NCI-H2107 (cell line): ENCODE measurements at places on chromosomes 5 and 9.

GRCh38 chr5:103523319-103523718 is 39.3 kb downstream of the NUDT12 start:
- DNase-seq = no peak

DNA sequence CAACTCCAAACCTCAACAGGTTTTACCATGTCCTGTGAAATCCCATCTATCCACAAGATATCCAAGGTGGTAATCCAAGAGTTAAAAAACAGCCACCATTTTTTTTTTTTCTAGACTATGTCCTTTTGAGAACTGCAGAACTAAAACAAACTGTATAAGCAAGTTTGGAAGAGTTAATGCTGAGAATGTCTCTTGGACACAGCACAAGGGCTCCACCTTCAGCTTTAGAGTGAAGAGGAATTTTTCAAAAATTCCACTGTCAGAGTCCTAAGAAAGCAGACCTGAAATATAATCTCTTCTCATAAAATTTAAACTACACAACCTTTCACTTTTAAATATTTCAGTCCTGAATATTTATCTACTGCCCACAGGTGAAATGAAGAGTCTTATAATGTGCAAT is 167.8 kb upstream of the CCNG1 start:
- DNase-seq = no peak

- DNase-seq = no peak
Measured at GRCh38 chr5:115423051-115423450, 121.5 kb downstream of the FEM1C start.

DNA sequence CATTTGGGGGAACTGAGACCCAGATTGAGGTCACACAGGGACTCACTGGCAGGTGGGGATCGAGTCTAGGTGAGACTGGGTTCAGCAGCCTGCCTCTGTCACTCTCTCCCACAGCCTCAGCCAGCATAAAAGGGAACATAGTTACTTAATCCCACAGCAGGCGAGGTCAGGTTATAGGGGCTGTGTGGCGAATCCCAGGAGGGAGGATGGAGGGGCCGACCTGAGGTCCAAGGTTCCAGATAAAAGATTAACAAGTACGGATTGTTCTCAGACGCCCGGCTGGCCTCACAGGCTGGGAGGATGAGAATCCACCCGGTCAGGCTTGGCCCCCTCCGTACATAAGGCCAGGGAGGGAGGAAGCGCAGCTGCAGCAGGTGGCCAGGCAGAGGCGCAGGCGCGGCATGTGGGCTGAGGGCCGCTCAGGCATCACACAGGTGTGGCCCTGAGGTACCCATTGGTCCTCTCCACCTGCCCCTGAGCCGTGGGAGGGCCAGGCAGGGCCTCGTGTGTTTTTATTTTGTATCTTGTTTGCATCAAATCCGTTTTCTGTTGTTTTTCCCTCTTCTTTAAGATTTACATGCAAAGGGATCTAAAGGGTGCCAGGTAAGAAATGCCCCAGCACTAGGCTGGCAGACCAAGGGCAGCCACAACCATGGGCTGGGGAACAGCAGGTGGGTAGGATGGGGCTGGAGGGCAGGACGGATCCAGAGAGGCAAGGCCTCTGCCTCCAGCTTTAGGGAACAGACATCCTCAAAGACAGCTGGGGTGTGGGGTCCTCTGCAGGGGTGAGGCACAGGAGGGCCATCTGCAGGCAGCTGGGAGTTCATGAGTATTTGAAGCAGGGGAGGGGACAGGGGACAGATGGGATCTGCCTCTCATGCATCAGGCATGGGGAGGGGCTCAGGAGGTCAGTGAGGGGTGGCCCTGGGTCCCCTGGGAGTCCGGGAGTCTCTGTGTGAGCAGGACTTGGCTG is 3.6 kb downstream of the SUSD3 start:
- DNase-seq = peak; percentile 42

DNA sequence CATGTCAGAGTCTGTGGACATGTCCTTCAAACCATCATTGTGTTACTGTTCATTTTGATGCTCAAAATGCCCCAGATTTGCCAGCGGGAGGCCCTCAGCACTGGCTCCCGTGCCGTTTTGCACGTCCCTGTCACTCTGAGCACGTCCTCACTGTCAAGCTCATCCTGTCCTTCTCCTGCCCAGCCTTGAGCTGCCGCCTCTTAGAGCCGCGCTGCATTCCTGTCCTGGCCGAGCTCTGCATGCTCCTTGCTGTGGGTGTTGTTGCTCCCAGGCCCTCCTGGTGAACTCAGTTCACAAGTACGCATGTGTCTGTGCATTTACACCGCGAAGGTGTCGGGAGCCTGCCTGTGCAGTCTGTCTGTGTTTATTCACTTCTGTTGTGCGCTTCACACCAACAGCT is 62.2 kb downstream of the WNK2 start:
- no peak for DNase-seq

- DNase-seq = no peak
Measured at GRCh38 chr9:23850690-23851629, 24.9 kb upstream of the ELAVL2 start.

DNA sequence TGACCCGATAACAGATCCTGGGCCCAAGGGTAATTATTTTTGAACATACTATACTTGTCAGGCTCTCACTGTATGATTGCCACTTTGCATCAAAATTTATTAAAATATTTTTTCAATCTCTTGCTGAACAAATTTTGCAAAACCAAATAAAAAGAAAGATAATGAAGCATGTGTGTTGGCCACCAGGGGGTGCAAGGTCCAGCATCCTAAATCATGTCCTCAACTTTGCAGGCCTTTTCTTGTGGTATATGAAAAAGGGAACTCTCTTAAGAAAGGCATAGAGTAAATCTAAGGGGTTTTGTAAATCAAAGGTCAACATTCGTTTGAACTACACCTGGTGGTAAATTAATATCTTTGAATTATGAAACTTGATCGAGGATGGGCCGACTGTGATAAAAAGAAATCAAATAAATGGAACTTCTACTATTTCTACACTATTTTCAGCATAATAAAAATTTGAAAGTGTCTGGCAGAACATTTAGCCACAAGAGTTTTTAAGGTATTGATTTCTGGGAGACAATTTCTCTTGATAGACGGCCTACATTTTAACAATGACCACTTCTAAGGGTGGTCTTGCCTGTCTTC is 676.5 kb downstream of the DMRTA1 start:
- DNase-seq = no peak

DNA sequence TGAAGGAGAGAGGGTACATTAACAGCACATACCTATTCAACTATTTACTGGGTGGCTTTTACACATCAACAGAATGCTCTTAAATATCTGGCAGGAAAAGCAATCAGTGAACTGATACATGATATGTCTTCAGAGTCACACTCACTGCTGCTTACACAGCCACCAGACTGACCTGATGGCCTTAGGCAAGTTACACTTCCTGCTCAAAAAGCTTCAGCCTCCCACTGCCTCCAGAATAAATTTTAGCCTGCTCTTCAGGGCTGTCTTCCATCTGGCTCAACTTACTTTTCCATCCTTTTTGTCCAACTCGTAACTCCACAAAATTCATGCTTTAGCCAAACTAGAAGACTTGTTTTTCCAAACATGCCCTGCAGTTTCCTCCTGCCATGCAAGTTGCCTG is 10.7 kb downstream of the LOX start:
- DNase-seq = no peak

DNA sequence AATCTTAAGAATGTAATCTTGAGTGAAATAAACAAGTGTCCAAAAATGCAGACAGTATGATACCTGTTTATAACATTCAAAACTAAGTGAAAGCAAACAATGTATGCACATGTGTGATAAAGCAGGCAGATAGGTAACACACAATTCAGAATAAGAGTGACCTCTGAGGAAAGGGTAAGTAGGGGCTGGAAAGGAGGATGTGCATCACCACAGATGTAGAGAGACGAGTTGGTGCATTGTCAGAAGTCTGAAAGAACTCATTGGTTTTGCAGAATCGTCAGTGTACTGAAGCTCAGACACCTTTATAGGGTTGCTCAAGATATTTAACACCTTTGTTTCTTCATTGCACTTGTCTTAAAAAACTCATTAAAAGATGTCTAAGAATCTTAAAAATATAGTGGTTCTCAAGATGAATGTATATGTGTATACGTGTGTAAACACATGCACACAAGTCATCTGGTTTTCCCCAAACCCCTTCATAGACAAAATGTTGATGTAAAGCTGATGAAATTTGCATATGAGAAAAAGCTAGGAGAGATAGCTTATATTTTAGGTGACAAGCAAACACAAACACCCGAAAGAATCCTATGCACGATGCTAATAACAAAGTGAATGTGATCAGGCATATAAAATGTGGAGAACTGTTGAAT is 197.6 kb upstream of the MEF2C start:
- no peak for DNase-seq

GRCh38 chr5:61333321-61333953 is 1.4 kb downstream of the ZSWIM6 start:
- no peak for DNase-seq

- DNase-seq = peak; percentile 72
Measured at GRCh38 chr9:114905170-114905940, 25.0 kb downstream of the TNFSF8 start.

DNA sequence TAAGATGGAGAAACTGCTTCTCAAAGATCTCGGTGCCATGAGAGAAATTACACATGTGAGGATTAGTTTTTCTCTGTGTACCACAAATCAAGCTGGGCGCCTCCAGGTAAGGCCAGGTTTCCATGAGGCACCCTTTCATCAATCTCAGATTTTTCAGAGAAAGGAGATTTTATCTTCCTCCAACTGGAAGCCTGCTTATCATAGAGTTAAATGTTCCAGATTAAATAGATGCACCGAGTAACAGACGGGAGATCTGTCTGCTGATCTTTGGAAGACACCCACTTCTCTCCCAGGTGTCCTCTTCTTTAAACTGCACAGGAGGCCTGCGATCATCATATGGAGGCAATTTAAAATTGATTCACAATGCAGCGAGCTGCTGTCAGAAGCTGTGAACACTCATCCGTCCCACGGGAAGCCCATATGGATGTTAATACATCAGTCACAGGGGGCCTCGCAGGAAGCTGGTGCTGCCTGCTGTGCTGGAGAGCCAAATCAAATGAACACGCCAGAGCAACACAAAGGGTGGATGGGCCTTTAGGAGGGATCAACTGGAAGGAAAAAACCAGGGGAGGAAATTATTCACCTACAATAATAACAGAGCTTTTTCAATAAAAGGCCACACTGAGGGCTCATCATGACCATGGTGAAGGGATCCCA is 93.3 kb downstream of the TLE1 start:
- DNase-seq = no peak

DNA sequence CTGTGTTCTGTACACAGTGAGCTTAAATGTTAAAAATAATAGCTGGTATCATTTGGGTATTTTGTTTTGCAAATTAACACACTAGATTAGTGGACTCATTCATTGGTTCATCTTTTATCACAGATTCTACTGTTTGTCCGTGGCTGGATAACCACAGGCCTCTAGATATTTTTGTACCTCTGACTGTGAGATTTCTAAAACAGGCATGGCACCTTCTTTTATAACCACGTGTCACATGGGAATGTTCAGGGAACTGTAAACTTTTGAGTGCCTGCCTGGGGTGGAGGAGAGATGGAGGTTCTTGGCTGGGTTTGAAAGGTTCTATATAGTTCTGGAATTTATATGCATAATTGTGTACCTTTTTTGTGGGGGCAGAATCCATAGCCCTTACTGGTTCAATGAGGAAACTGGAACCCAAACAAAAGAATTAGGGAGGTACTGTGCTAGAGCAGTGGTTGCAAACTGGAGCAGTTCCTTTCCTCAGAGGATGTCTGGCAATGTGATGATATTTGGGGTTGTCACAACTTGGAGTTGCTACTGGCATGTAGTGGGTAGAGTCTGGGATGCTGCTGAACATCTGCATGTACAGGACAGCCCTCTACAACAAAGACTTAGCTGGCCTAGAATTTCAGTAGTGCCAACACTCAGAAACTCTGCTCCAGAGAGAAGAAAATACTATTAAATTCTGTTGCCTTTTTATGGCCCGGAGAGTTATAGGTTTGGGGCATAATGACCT is 16.9 kb downstream of the TLE4 start:
- DNase-seq = no peak

- no peak for DNase-seq
Measured at GRCh38 chr9:31759703-31760102, 624.7 kb upstream of the ACO1 start.
